ENCODE measurements at places on chromosomes 12 and 14.

GRCh38 chr12:2255311-2255710, 202.5 kb downstream of the CACNA1C start:
- DNase-seq: no peak

- no peak for DNase-seq
These were observed 23.8 kb upstream of the KIF26A start for GRCh38 chr14:104114421-104115130.

DNA sequence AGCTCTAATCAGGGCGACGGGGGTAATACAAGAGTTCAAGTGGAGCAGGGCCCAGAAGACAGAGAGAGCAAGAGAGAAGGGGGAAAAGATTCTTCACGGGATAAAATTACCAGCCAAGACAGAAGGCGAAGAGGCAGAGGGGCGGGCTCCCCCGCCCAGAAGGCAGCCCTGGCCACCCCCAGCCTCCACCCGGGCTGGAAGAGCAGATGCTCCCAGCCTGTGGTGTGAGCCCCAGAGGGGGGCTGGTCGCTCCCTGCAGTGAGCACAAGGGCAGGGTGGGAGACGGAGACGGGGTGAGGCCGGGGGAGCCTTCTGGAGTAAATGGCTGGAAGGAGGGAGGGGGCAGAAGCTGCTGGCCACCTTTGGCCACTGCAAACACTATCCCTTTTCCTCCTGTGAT, 1035.6 kb downstream of the VRK1 start:
- DNase-seq: no peak

DNA sequence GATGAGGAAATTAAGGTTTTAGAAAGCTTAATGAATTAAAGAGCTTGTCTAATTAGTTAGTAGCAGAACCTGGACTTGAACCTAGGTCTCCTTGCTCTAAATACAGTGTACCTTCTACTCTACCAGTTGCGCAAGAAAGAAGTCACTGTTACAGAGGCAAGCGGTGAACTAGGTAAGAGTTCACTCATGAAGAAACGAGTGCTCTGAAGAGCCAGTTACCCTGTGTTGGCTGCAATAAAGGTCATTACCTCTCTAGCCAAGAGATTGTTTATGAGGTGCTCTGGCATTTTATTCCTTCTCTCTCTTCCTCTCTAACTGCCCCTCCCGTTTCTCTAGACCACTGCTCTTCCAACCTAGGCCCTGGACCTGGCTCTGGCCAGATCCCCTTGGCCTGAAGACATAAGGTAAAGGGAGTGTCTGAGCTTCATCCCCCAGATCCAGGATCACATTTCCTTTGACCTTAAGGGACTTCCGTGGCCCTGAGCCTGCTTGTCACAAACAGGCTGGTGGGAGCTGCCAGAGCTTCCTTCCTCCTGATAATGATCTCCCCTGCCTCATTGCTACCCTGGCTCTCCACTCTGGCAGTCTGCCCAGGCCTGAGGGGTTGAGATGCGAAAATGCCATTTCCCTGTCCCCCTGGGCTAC, 1.9 kb downstream of the RNASE7 start:
- peak; percentile 9 for DNase-seq

GRCh38 chr14:104504172-104504735, 75.3 kb upstream of the C14orf180 start:
- no peak for DNase-seq

GRCh38 chr14:70573050-70573449, 27.4 kb downstream of the MED6 start:
- DNase-seq: no peak

DNA sequence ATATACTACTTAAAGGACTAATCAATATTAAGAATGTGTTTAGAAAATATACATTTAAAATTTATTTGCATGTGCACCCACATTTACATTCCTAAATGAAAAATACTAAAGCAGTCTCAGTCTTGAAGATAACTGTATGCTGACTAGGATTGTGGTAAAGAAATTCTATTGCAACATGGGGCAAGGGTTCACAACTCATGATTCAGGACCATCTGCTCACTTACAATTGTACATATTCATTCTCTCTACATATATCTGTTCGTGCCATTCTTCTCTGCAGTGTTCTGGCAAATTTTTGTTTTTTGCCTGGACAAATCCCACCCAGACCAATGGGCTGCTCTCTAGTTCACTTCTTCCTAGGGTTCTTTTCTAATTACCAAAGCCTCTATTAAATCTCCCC, 417.2 kb upstream of the NOVA1 start:
- DNase-seq: no peak

Measured in T-helper 22 cell (primary cell).